ENCODE measurements at places on chromosomes 5 and 9.

GRCh38 chr5:41822036-41822435 is 48.2 kb downstream of the OXCT1 start:
- DNase-seq = no peak

GRCh38 chr9:12961276-12961809 is 186.5 kb downstream of the LURAP1L start:
- no peak for DNase-seq

- no peak for DNase-seq
Observed at GRCh38 chr9:126986506-126986951, 71.9 kb downstream of the RALGPS1 start.

GRCh38 chr9:14585730-14586473 is 107.3 kb downstream of the ZDHHC21 start:
- DNase-seq = no peak

- DNase-seq = peak; percentile 27
Observed at GRCh38 chr5:157335534-157336422, 69.9 kb downstream of the CYFIP2 start.

GRCh38 chr5:115379622-115380344 is 83.3 kb upstream of the CCDC112 start:
- no peak for DNase-seq

GRCh38 chr5:38323645-38324295 is 65.4 kb downstream of the EGFLAM start:
- peak; percentile 34 for DNase-seq

DNA sequence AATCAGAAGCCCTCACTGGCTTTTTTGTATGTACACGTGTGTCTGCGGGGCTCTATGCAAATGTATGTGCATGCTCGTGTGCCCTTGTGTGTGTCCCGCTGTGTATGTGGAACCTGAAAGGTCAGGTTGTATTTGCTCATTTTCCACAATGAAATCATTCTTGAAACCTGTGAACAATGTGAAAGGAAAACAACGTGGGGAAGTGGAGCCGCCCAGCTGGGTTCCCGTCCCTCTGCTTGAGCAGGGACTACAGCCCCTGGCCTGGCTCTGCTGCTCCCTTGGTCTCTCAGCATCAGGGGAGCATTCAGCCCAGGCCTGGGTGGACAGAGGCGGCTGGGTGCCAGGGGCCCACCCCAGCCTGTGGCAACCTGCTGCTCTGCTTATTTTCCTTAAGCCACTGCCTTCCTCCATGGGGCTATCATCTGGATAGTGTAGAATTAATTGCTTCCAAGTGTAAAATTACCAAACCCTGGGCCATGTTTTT is 3.0 kb downstream of the ECSCR start:
- no peak for DNase-seq

DNA sequence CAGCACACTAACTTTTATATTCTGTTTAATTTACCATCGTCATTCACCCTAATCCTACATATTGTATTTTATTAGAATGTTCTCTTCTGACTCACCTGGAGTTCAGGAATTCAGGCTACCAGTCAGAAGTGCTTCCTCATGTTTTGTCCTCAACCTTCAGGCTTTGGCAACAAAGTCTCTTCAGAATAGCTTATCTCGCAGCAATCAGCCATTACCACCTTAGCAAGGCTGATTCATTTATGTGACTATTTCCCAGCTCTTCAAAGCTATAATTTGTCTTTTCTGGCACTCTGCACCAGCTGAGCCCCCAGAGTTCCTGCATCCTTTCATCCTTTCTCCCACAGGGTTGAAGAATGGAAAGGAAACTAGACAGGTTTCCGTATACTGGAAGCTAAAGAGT is 365.5 kb upstream of the CDH18 start:
- no peak for DNase-seq

GRCh38 chr5:115601701-115602590 is at the start of gene TICAM2:
TICAM2 (minus strand) TSS chr5:115602479; CDS start chr5:115581256, 21,223 bp downstream.
- DNase-seq = no peak

- peak; percentile 93 for DNase-seq
Observed at GRCh38 chr5:34717426-34718327, 61.5 kb downstream of the RAI14 start.

GRCh38 chr9:99052815-99053715 is 51.8 kb upstream of the TGFBR1 start:
- DNase-seq = no peak

DNA sequence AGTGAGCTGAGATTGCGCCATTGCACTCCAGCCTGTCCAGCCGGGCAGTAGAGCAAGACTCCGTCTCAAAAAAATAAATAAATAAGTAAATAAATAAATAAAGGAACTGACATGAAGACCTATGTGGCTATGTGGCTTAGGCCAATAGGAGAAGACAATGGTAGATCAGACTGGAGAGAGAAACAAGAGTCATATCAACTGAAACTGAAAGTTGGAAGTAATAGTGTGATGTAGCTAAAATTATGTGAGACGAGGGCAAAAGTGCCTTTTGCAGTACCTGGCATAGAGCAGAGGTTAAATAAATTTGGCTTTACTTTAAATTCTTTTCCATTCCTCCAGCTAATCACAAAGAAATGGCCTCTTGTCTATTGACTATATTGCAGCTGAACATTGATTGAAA is 7.3 kb downstream of the FBP2 start:
- no peak for DNase-seq

DNA sequence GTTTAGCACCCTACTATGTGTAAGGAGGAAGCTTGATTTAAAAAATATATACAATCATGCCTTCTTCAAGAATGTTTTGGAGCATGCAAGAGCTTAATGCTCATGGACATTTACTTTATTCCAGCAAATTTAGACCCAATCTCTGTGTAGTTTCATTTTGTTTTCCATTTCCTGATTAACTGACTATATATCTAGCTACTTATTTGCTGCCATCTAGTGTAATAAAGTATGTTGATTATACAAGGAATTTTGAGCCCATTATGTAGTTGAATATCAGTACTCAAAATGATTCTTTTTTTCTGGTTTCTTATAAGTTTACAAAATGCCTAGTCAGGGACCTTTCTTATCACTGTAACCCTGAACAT is 100.0 kb upstream of the CCDC152 start:
- DNase-seq = peak; percentile 2

DNA sequence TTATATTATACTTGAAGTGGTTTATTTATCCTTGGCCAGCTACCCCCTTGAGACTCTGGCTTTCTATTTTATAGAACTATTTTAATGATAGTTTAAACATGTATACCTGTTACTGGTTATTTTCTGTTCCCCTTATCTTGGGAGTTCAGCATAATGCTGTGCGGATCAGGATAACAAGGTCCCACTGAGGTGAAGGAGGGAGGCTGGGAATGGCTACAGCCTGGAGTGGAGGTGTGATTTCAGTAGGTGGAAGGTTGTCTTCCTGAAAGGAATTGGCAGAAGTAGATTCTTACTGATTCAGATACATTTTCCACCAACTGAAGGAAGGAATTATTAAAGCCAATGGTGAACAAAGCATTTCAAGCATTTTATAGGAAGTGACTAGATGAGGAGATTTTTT is 38.9 kb downstream of the PAM start:
- no peak for DNase-seq

- no peak for DNase-seq
Observed at GRCh38 chr5:169886033-169886432, 94.3 kb downstream of the INSYN2B start.

- DNase-seq = no peak
Observed at GRCh38 chr9:97779608-97780007, 73.4 kb upstream of the FOXE1 start.

DNA sequence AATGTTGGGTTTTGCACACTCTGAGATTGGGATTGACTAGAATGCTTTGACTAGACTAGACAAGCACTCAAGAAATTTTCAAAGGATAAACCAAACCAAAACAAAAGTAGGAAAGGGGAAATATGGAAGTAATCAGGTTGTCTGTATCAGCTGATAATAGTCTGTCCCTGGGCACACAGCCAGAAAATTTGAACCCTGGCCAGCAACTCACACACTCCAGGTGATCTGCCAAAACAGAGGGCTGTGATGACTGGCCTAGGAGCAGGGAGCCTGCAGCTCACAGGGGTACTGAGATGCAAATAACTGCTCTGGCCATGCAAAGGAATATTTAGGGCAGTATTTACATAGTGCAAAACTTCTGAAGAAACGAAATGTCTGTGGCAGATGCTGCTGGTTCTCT is 112.3 kb upstream of the SMIM23 start:
- DNase-seq = no peak

- no peak for DNase-seq
Observed at GRCh38 chr5:31763424-31763823, 124.5 kb downstream of the PDZD2 start.

GRCh38 chr9:29844251-29844650 is 2271.0 kb upstream of the C9orf72 start:
- DNase-seq = no peak

GRCh38 chr5:83219495-83219894 is 142.1 kb downstream of the XRCC4 start:
- no peak for DNase-seq

DNA sequence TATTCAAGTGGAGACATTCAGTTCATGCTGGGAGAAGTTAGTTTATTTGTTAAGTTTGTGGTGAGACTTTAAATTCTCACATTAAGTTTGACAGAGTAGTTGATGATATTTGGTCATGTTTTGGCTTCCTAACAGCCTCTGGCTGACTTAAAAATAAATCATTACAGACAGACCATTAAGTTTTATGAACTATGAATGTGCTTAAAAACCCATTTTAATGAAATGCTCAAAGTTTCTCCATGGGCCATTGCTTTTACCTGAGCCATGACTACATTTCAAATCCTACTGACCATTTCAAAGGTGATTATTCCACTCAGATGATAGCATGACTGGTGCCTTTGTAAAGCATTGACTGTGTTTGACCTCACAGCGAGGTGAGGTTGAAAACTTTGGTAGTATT is 192.7 kb downstream of the LRRC70 start:
- no peak for DNase-seq

- DNase-seq = no peak
Observed at GRCh38 chr9:38133595-38133994, 64.6 kb upstream of the SHB start.

DNA sequence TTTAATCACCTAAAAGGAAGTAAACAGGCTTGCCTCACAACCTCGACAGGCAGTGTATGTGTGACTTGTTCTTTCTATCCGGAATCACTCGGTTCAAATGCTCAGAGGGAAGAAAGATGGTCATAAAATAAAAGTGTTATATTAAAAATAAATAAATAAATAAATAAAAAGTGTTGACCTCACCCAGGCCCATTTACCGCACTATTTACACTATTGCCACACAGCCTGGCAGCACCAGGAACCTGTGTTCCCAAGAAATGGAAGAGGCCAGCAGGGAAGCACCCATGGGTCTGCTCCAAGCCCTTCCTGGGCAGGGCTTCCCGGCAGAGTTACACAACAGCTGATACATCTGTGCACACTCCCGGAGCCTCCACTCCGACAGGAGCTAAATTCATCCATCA is 127.9 kb downstream of the EFNA5 start:
- no peak for DNase-seq

Measured in fibroblast of skin of left quadriceps (primary cell).